ENCODE measurements at places on chromosomes 4 and X.

DNA sequence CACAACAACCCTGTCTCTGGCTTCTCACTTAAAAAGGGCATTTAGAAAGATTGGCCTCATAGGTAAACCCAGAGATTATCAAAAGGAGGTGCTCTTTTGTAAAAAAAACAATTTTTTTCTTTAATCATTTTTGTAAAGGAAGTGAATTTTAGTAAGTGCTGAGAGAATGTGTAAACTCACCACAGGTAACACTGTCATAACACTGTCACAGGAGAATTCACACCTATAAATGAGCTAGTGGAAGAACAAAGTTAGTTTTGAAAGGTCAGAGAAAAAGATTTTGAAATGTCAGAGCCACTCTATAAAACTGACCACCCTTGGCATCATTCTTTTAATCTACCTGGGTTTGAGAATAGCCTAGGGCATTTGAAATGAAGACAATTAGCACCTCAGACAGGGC, 3.3 kb upstream of the SH2D1A start:
- DNase-seq = no peak

DNA sequence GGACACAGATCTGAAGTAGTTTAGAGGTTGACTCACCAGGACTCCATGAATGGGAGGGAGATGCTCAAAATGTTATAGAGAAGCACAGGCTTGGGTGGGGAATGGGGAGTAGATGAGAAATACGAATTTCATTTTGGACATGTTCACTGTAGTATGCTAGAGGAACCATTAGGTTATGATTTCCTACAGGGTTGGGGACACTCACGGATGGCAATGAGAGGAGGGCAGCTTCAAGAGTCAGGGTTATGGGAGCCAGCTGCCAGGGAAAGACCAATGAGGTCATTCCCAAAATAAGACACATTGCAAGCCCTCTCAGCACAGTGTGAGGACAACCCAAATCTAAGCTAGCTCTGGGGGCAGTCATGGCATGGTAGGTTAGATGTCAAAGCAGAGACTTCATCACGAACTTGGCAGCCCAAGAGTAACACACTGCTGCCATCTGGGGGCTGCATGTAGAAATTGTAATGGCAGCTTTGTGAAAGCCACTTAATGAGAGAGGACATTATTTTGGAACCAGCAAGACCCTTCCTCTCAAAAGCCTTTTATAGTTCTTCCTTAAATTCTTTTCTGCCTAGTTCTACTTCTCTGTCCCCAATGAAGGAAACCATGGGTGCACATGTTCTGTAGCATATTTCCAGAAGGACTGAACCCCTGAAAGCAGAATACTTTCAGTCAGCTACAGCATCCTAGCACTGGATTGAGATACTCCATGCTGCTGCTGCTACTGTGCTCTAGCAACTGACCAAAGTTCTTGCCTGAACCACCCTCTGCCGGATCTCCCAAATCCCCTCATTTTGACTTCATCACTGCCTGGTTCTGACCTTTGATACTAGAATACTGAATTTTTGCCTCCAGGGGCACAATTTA, 16.2 kb upstream of the ZCCHC12 start:
- DNase-seq = no peak

DNA sequence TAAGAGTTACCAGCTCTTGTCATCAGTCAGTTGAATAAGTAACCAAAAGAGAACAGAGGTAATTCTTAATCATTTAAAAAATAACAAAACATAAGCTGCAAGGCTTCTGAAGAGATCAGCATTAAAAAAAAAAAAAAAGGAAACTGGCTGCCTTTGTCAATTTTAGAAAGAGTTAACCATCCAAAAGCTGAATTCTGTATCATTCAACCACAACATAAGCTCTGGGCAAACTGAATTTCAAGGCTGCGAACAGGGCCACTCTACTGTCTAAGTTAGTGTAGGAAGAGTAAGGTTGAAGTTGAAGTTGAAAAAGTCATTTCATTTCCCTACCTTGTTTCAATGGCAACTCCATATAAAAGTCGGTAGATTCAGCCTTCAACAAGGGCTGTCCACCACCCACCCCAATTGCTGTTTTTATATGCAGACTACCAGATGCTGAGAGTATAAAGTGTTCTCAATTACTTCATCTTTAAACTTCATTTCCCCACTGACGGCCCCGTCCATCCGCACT, 1.1 kb upstream of the LIN54 start:
- no peak for DNase-seq

GRCh38 chr4:153348006-153348405, 3.5 kb downstream of the MND1 start:
- peak; percentile 79 for DNase-seq

DNA sequence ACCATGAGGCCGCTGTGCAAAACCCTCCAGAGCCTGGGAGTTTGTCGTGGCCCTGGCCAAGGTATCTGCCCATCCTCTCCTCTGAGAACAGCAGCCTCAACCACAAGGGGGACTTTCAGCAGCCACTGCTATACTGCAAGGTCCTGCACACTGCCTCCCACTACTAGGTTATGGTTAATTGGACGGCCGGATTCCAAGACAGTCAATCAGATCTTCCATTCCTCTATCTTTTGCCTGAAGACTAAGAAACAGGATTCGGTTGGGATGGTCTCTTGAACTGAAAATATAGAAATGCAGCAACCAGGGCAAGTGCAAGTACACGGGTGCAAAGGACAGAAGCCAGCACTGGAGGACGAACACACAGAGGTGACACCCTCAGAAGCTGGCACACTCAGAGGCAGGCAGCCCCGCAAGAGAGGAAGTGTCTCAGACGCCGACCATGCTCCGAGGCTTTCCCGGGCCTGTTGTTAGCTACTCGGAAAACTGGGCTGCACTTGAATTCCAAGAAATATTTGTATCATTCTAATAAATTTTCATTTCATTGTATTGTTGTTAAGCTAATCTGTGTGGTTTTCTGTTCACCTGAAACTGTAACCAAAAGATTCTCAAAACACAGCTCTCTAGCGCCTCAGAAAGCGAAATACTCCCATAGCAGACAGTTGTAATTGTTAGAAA, 63.3 kb downstream of the AFAP1 start:
- DNase-seq = no peak

DNA sequence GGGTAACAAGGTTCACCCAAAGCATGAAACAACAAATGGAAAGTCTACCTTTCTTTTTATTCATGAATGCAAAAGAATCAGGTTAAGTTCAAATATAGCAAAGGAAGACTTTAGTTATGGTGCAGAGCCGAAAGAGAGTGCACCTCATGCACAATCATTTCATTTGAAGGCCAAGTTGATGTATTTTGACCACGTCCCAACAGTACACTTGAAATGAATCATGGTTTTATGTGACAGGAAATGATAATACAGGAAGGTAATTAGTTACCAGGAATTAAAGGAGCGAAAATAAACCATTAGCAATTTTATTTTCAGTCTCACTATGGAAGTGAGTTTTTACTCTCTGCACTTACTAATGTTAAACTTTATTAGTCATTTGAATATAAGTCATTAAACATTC, 281.2 kb upstream of the DIAPH2 start:
- no peak for DNase-seq

DNA sequence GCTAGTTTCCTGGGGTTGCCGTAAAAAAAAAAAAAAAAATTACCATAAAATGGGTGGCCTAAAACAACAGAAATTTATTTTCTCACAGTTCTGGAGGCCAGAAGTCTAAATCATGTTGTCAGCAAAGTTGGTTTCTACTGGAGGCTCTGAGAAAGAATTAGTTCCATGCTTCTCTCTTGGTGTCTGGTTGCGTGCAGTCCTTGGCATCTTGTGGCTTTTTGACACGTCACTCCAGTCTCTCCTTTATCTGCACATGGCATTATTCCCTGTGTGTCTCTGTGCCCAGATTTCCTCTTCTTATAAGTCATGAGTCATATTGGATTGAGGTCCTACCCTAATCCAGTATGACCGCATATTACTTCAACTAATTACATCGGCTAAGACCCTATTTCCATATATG, 38.7 kb downstream of the SPATA4 start:
- no peak for DNase-seq

DNA sequence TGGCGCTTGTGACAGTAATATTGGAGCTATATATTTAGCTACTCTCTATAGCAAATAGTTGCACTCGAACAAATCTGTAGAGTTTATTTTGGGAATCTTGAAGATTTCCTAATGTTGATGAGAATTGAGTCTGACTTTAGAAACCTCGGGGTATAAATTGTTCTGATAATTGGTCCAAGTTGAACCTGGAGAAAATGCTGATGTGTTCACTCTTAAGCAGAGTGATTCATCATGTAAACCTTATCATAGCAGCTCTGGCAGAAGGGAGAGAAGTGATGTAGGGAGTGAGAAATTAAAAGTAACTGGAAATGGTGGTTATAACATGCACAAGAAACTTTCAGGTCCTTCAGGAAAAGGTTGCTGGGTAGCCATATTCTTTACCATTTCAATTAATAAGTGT, 16.4 kb upstream of the SLC4A4 start:
- peak; percentile 57 for DNase-seq

DNA sequence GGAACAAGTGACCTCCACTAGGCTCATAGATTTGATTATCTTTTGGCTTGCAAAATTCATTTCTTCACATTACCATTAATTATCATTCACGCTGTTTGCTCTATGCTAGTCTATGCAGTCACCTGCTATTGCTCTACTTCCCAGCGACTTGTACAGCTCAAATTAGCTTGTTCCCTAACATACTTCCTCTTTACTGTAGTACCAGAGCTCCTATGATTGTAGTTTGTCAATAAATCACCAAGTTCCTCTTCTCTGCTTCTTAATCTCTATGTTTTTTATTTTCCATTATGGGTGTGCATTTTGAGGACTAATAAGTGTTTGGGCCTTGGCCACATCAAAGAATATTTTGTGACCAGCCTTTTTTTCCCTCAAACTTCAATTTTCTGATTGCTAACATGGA, 6.2 kb upstream of the GSPT2 start:
- no peak for DNase-seq

GRCh38 chr4:186749611-186750281, 26.1 kb upstream of the FAT1 start:
- no peak for DNase-seq

DNA sequence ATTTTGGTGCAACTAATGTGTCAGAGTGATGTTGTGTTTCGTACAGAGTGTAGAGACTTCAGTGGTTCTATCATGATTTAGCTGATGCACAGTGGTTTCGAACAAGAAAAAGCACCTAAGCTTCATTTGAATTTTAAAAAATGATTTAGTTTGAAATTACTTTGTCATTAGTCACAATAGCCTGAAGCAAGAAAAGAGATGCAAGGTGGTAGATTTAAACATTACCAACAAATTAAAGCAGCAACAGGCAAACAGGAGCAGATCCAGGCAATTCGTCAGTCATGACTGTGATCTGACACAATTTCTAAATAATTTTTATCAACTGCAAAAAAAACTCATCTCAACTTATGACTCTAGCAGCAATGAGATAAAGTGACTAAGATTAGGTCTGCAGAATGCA, 24.6 kb upstream of the COX7B2 start:
- peak; percentile 63 for DNase-seq

GRCh38 chrX:7158468-7158990, 10.6 kb upstream of the PUDP start:
- DNase-seq = no peak

DNA sequence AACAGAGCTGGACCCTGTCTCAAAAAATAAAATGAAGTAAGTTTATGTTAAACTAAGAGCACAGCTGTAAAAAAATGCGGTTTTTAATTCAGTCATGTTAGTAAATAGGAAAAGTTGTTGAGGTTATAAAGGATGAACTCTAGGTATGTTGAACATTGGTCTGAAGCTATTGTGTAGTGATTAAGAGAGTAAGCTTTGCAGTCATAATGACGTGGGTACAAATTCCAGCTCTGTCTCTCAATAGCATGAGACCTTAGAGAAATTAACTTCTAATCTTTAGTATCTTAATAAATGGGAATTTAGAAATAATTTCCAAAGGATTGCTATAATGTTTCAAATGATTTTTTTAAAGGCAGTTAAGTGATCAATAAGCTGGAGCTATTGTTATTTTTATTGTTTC, 2.9 kb upstream of the YTHDC1 start:
- DNase-seq = no peak

DNA sequence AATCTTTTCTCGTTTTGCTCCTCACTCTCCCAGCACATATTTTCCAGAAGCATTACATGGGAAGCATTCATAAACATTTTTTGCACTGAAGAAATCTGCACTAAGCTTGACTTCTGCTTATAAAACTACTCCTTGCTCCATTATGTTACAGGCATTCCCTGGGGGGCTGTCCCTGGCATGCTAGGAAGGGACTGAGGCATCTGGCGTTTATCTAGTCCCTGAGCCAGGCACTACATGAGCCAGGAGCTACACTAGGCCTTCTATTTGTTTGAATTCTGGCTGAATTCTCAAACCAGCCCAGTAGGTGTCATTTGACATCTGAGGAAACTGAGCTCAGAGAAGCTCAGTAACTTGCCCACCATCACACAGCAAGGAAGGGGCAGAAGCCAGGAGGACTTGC, 43.3 kb downstream of the NHSL2 start:
- no peak for DNase-seq

DNA sequence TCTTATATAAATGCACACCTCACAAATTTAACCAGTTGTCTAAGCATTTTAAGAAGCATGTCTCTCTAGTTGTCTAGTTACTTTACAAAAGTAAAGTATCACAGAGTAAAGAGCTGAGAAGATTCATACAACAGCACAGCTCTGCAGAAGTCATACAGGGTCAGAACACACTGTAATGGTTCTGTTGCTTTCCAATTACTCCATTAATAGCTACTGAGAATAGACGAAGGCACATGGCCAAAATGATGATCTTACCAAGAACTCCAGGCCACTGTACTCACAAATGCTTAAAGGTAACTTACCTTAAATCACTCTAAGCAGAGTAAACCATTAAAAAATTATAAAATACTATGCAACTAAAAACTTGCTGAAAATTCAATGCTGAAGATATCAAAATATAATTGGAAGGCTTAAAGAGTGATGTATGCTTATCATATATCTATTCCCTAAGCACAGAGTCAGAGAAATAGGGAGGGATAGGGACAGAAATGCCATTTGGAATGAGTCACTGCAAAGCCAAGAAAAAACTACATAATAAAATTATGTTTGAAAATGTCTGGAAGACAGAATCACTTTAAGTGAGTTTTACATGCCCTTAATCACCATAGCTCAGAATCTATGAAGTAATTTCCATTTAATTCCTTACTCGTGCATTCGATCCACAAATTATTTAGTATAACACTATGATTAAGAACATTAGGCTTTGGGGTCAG, 71.0 kb downstream of the DDX60L start:
- peak; percentile 11 for DNase-seq

DNA sequence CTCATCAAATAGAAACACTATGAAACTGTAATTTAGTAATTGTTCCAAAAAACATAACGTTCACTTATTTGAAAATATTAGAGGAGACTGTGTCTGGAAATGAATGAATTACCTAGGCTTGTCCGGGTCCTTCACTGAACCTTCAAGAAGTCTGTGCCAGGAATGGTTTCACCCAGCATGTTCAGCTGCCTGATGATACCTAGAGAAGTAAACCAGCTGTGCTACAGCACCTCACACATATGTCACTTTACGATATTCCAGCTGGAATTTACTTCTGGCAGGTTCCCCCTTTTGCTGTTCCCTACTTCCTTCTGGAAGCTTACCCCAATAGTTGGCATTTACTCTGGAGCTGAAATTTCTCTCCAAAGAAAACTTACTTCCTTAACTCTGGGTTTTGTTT, 906.5 kb downstream of the FAT4 start:
- no peak for DNase-seq
